Renal pelvis (tissue), 12 donors: ENCODE measurements at places on chromosomes 7 and 10. TPM values are rescaled to one million over a fixed set of nuclear protein-coding genes. Genes with fewer than 3 reads are reported as not detected.

Gene UNCX
- 13.5 TPM for polyA plus RNA-seq

Gene CUBN
- 263 TPM for polyA plus RNA-seq

Gene ACBD5
- polyA plus RNA-seq: 36.8 TPM

Gene HSPA12A
- 48.7 TPM for polyA plus RNA-seq

Gene NEURL1
- polyA plus RNA-seq: 1.9 TPM

Gene IRF5
- 14.8 TPM for polyA plus RNA-seq

Gene AKR1C1
- polyA plus RNA-seq: 13.1 TPM

Gene FBXO24
- 2.6 TPM for polyA plus RNA-seq

Gene STAG3
- 33.4 TPM for polyA plus RNA-seq

Gene SPDYE3
- polyA plus RNA-seq: 6.4 TPM

Gene RASA4B
- 26.1 TPM for polyA plus RNA-seq

Gene MACC1
- polyA plus RNA-seq: 13.6 TPM

Gene PIP
- not detected for polyA plus RNA-seq

Gene FAM170B
- not detected for polyA plus RNA-seq

Gene NEUROG3
- not detected for polyA plus RNA-seq

Gene DYNC1I1
- 0.43 TPM for polyA plus RNA-seq

Gene TUBB8
- 1.2 TPM for polyA plus RNA-seq

Gene ETV1
- 33.2 TPM for polyA plus RNA-seq
